ENCODE measurements at places on chromosomes 2 and 18.

- DNase-seq = no peak
Measured at GRCh38 chr2:106107509-106108131, 86.5 kb downstream of the UXS1 start.

GRCh38 chr18:58024139-58024538, 19.9 kb upstream of the NEDD4L start:
- no peak for DNase-seq

- no peak for DNase-seq
Measured at GRCh38 chr2:205274801-205275200, 407.5 kb upstream of the NRP2 start.

GRCh38 chr18:42182728-42183700, 228.0 kb downstream of the PIK3C3 start:
- no peak for DNase-seq

- DNase-seq = no peak
Measured at GRCh38 chr18:54871231-54871630, 43.0 kb downstream of the RAB27B start.

DNA sequence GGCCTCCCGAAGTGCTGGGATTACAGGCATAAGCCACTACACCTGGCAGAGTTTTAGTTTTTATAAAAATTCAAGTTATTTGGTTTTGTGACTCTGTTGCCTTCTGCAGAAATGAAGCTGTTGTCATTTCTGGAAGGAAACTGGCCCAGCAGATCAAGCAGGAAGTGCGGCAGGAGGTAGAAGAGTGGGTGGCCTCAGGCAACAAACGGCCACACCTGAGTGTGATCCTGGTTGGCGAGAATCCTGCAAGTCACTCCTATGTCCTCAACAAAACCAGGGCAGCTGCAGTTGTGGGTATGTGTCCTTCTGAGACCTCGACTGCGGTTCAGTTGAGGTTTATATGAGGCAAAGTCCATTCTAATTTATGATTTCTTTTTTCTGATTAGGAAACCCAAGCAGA, 7.2 kb downstream of the MTHFD2 start:
- DNase-seq = no peak

GRCh38 chr2:29777161-29777560, 144.2 kb downstream of the ALK start:
- no peak for DNase-seq

GRCh38 chr2:95296880-95297487, at the start of gene KCNIP3:
Gene KCNIP3 (plus strand): TSS chr2:95297347. CDS start chr2:95297439, 92 bp downstream.
- DNase-seq = no peak

DNA sequence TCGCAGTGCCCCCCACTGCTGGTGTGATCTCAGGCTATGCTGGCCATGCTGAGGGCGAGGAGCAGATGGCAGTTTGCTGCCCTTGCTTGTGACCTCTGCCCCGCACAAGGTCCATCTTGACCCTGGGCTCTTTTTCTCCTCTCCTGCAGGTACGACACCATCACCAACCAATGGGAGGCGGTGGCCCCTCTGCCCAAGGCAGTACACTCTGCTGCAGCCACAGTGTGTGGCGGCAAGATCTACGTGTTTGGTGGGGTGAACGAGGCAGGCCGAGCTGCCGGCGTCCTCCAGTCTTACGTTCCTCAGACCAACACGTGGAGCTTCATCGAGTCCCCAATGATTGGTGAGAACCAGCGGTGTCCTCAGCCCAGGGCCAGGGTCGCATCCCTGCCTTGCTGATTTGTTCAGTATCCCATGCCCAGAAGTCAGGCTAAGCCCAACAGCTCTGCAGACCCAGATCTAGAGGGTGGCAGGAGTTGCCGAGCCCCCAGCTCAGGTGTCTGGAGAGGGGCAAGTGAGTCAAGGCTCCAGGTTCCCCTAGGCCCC, 223.8 kb downstream of the ATAD2B start:
- DNase-seq = no peak

Data from stimulated activated CD4-positive, alpha-beta T cell treated with anti-CD3 and anti-CD28 coated beads, Interleukin-12 subunit alpha, Interleukin-12 subunit beta, amount 100 ng/mL, for 24 hours (primary cell).